ENCODE measurements at places on chromosomes 3 and 15. TPM values are rescaled to one million over a fixed set of nuclear protein-coding genes. Genes with fewer than 3 reads are reported as not detected.

GRCh38 chr3:183354874-183355273 is 73.5 kb downstream of the MCF2L2 start:
- no peak for ATAC-seq

GRCh38 chr15:52436981-52437380 is 91.7 kb downstream of the MYO5A start:
- no peak for ATAC-seq

- no peak for ATAC-seq
These were observed 85.6 kb upstream of the PDZRN3 start for GRCh38 chr3:73710340-73710739.

DNA sequence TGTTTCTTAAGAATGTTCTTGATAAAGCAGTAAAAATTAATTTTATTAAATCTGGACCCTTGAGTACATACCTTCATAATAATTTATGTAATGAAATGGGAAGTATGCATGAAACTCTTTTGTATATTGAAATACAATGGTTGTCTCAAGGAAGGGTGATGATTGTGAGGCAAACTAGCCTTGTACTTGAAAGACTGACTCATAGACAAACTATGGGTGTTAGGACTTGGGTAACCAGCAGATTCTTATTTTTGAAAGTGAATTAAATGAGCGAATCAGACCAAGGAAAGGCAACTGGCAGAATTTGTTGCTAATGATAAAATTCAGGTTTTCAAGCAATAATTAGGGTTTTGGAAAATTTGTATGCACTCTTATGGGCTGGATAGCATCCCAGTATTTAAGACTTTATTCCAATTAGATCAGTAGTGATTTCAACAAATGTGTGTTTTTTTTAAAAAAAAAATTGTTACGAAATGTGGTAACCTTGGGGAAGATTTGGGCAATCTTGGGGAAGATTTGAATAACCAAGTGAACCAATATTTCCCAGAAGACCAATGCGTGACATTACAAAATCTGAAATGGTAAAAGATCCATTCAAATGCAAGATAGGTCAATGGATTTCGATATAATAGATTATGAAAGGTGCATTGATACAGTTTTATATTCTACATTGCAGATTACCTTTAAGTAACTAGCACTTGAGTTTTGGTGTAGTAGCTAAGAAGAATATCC is 42.0 kb downstream of the ATP2C1 start:
- no peak for ATAC-seq

DNA sequence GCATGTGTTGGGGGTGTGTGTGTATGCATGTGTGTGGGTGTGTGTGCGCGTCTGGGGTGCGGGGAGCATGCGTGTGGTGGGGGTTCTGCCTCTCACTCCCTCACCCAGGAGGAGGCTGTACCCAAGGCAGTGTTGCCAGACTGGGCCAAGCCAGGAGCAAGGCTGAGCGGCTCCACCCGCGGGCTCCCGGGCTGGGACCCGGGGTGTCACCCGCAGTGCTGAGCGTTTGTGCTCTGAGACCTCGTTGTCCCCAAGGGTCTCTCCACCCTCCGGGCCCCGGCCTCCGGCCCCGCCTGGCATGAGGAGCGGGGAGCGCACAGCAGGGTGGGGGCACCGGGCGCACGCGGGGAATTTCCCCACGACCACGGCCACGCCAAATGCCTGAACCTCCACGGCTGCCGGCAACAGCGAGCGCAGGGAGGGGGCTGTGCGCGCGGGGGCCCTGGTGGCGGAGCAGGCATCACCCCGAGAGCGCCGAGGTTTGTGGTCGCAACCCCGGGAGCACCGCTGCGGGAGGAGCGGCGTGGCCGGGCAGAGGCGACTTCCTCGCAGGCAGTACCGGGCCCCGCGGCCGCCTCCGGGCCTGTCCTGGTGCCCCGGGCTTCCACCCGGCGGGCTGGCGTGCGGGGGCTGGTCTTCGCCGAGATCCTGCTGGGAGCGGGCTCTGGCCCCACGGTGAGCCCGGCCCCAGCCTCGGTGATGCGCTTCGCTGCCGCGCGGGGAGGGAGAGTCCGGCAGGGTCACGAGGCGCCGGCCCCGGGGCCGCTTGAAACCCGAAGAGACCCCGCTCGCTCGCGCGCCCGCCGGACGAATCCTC is 7.4 kb upstream of the OCA2 start:
- ATAC-seq: peak; percentile 24

- ATAC-seq: no peak
These were observed 39.9 kb downstream of the PPCDC start for GRCh38 chr15:75063338-75063737.

DNA sequence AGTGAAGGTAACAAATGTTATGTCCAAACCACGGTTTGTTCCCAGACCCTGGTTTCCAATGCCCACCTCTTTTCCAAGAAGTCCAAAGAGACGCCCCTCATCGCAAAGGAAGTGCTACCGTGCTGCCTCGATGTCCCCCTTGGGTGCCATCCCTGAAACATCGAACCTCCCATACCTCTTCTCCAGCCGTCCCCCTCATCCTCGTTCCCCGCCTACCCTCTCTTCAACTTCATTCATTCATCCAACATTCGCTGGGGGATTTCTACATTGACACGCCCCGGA is 467 bp downstream of the TIPIN start:
- no peak for ATAC-seq

DNA sequence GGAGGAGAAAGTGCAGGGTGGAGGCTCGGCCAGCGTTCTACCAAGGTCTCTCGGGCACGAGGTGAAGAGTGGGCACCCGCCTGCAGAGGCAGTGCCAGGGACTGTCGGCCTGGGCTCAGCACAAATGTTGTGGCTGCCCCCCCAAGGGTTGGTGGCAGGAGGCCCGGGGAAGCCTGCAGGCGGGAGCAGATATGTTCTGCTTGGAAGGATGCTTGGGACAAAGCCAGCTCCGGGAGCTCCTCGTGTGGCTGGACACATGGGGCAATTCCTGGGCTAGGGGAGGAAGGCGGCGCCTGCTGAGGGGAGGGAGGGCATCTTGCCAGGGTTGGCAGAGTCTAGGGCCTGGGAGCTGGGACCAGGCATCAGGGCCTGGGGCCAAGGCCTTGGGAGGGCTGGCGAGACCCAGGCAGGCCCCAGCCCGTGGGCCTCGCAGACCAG is 30.4 kb upstream of the FBLN2 start:
- peak; percentile 28 for ATAC-seq

- peak; percentile 72 for ATAC-seq
These were observed 66.3 kb downstream of the ISG20 start for GRCh38 chr15:88704791-88705768.

GRCh38 chr3:7205962-7206361 is 345.0 kb downstream of the GRM7 start:
- ATAC-seq: no peak

- peak; percentile 19 for ATAC-seq
These were observed 186.8 kb downstream of the THSD4 start for GRCh38 chr15:71301958-71302621.

DNA sequence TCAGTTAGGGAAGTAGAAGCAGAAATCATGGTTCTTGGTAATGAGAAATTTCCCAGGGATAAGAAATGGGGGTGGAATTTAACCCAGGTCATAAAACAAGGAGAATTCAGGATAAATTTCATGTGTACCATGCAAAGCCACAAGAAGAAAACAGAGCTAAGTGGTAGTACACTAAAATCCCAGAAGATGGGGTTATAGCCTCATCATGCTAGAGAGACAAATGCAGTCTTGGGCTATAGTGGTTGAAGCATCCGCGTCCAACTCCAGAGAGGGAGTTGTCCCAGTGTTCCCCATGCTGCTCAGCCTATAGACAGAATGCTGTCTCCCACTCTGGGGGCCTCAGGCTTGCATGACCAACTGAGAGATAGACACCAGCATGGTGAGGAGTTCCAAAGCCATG is 36.2 kb upstream of the CLRN1 start:
- ATAC-seq: no peak

- ATAC-seq: no peak
These were observed at the start of gene CCR4 for GRCh38 chr3:32951410-32951811. Gene CCR4, plus strand, starts transcription at chr3:32951644. Its CDS starts 1,779 bp downstream, at chr3:32953423.

- no peak for ATAC-seq
These were observed 445.7 kb upstream of the CDIN1 start for GRCh38 chr15:36133742-36134141.

GRCh38 chr3:16090706-16091105 is 83.8 kb upstream of the GALNT15 start:
- no peak for ATAC-seq

DNA sequence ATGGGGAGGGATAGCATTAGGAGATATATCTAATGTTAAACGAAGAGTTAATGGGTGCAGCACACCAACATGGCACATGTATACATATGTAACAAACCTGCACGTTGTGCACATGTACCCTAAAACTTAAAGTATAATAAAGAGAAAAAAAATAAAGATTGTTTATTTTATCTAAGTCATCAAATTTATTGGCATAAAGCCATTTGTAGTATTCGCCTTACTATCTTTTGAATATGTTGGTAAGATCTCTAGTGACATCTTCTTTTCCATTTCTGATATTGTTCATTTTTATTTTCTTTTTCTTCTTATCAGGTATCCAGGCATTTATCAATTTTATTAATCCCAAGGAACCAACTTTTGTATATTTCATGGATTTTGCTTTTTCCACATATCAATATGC is 5.8 kb upstream of the ABHD5 start:
- ATAC-seq: no peak

GRCh38 chr3:65401359-65402305 is 637.1 kb downstream of the MAGI1 start:
- ATAC-seq: no peak

DNA sequence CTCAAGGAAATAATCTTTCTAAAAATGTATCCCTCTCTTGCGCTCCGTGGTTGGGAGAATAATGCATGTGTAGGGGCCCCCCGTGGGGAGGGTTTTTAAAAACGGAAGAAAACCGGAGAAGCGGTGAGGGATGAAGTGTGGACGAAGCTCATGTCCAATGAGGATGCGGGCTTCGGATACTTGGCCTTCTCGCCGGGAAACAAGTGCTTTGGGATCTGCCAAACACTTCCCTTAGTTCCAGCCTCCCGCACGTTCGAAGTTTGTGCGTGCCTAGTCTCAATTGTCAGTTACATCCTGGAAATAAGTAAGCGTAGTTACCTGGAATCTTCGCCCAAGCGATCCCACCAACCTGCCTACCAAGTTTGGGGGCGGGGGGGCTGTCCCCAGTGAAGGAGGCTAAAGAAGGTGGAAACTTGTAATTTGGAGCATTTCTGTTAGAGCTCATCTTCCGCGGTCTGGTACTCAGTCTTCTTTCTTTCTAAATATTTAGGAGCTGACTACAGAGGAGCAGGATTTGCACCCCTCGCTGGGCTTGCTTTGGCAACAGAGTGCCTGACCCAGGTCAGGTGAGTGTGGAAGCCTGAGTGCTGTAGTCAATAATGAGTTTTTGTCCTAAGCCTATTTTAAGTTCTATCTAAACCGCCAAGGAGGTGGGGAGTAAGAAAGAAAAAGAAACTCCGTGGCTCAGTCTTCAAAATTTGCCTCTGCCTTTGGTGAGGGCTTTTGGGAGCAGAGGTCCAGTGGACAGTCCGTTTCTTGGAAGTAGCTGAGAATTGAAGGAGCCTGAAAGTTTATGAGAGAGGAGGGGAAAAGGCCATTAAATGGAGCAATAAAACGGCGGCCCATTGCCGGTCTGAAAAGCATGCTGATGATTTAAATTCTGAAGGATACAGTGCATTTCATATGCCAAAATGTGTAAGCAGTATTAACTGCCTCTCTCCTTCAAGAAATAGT is 1.1 kb downstream of the ITPR1 start:
- no peak for ATAC-seq

GRCh38 chr15:56524915-56525314 is 60.0 kb upstream of the MNS1 start:
- no peak for ATAC-seq

DNA sequence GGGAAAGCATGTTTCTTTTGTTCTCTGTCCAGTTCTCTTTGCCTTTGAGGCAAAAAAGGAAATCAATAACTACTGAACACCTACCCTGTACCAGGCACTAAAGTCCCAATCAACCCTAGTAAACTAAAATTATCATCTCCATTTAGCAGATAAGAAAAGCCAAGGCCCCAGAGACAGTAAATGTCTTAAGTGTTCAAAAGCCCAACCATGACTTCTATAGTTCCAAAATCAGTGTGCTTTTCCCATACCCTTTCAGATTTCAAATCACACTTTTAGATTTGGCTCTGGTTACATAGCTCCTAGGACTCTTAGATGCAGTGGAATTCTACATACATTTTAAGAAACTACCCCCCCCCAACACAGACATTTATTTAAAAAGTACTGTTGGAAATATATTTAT is 63.5 kb downstream of the UACA start:
- ATAC-seq: no peak

DNA sequence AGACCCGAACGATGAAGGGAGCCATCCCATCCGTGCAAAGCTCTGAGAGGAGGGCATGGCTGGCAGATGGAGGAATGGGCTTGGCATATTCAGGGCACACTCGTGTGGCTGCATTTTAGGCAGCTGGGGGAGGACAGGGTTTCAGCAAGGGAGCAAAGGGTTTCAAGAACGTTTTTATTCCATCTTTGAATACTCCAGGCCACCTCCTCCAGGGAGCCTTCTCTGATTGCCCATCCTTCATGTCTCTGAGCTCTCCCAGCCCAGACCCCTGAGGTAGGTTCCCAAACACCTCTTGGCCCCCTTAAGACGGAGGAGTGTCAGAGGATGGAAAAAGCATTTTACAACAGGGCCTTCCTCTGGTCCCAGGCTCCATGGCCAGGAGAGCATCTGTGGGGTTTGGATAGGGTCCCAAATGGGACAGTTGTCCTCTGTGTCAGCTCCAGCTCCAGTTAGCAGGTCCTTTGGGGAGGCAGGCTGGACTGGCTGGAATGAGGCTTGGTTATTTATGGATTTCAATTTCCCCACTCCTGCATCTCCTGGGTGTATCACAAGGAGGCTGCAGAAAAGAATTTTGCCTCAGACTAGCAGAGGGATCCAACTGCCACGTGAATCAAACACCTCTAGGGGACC is 17.7 kb upstream of the SLC6A1 start:
- ATAC-seq: no peak

DNA sequence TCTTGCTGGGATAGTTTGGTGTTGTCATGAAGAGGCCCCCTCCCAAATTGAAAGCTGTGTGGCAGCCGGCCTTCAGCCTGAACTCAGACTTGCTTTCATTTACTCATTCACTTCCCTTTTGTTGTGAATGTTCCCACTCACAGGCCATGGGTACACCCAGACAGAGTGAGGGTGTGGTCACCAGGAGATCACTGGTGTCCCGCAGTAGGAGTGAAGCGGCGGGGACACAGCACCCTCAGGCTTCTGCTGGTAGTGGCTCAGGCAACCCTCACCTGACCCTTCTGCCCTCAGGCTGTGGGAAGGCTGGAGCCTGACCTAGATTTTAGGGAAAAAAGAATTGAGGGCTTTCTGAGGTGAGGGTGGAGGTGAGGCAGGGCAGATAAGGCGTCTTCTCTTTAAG is 244.4 kb downstream of the SOX2 start:
- no peak for ATAC-seq

- ATAC-seq: no peak
These were observed 157.6 kb downstream of the KLF13 start for GRCh38 chr15:31483986-31484951.

GPR15 gene
- total RNA-seq: not detected

RLBP1 gene
- total RNA-seq: 0.64 TPM

GOLGA8M gene
- not detected for total RNA-seq

NOX5 gene
- 0.12 TPM for total RNA-seq

GHSR gene
- not detected for total RNA-seq

BUB1B gene
- total RNA-seq: 1.1 TPM

CSTA gene
- 1.3 TPM for total RNA-seq

GRM7 gene
- 7.6 TPM for total RNA-seq

ISLR gene
- total RNA-seq: 152 TPM

ZNF860 gene
- 0.96 TPM for total RNA-seq
